ENCODE measurements at places on chromosomes 3 and 15.

DNA sequence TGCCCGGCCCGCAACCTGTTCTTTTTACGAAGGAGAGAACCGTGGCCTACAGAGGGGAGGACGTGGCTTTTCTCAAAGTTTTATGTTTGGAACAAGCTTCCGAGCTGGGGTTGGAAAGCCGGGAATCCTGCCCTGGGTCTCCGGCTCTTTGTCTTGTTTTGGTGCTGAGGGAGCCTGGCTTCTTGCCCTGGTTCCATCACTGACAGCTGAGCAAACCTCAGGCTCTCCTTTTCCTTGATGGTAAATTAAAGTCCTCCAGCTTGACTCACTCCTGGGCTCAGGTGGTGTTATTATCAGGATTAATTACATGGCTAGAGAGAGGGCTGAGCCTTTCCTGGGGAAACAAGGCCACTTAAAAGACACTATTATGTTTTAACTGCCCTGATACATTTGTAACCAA is 289.5 kb upstream of the RGMA start:
- DNase-seq: no peak

DNA sequence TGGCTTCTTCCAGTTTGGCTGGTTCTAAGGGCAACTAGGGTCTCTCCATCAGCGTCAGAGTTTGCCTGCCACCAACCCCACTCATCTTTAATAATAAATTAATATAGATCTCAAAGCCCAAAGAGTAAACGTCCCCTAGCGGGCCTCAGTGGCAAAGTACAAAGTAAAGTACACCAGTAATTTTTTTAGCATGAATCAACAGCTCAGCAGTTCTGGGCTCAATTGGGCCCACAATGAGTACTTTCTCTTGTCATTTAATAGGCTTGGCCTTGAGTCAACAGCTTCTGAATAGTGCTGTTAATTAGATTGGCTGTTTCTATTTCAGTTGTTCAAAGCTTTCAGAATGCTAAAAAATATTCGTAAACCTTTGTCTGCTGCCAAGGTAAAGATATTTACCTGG is 89.0 kb upstream of the PFN2 start:
- no peak for DNase-seq

DNA sequence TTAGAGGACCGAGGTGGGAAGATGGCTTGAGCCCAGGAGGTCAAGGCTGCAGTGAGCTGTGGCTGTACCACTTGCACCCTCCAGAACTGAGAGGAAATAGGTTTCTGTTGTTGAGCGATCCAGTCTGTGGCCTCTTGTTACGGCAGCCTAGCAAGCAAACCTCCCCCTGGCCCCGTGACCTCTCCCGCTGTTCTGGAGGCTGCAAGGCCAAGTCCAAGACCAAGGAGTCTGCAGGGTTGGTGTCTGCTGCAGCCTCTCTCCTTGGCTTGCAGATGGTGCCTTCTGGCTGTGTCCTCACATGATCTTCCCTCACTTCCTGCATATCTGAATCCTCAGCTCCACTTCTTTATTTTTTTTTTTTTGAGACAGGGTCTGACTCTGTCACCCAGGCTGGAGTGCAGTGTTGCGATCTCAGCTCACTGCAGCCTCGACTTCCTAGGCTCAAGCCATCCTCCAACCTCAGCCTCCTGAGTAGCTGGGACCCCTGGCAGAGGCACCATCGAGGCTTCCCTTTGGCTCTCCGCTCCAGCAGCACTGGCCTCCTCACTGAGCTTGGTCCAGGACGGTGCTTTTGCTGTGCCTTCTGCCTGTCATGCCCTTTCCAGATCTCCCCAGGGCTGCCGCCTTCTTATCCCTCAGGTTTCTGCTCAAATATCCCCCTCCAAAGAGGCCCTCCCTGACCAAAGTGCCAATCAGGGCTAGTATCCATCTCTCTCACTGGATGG is 18.0 kb upstream of the PLXND1 start:
- peak; percentile 81 for DNase-seq

GRCh38 chr3:54073386-54073785 is 49.0 kb upstream of the CACNA2D3 start:
- DNase-seq: no peak

- DNase-seq: no peak
Observed at GRCh38 chr3:154538566-154539360, 108.8 kb upstream of the GPR149 start.

- no peak for DNase-seq
Observed at GRCh38 chr15:80010131-80010673, 39.2 kb upstream of the BCL2A1 start.

GRCh38 chr15:90097475-90097874 is 4.8 kb downstream of the IDH2 start:
- no peak for DNase-seq

GRCh38 chr3:106328224-106328623 is 459.4 kb upstream of the CBLB start:
- DNase-seq: no peak

DNA sequence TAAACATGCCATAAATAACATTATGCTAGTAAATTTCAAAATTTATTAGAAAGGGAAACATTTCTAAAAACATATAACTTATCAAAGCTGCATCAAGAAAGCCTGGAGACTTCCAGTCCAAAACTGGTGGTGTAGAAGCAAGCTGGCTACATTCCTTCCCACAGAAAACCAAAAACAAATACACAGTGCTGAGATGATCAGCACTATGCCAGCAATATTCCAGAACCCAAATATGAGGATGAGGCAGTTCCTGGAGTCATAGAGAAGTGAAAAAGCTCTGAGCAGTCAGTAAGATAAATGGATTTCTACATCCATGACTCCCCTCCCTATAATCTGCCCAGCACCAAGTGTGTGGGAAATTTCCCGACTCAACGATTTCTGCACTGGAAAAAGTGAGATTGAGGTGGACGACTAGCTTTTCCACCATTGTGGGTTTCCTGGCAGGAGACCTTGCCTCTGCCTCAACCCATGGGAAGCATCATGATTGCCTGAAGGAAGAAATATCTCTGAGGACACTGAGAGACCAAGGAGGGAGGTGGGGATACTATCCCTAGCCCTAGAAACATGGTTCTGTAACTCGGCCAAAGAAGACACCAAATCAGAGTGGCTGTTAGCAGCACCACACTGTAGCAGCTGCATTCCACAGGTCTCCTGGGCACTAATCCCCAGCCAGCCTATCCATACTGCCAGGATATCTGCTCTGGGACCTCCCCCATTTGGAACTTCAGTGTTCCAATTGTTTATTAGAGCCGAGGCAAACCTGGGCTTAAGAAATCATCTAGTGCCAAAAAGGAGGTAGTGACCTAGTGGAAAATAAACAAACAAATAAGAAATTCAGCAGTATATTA is 11.8 kb upstream of the CLN6 start:
- no peak for DNase-seq

GRCh38 chr3:48634661-48635221 is 520 bp downstream of the SLC26A6 start:
- peak; percentile 54 for DNase-seq

GRCh38 chr3:9810433-9810770 is 340 bp downstream of the TTLL3 start:
- DNase-seq: no peak
